ENCODE measurements at places on chromosomes 5 and 9. TPM values are rescaled to one million over a fixed set of nuclear protein-coding genes. Genes with fewer than 3 reads are reported as not detected.

- peak; percentile 43 for DNase-seq
- peaks cover 52% of the 10 kb centered on the region for H3K4me1 ChIP-seq
- H3K27ac ChIP-seq = peak overlapping the region; percentile 53
Observed at GRCh38 chr9:109108318-109108717, 11.4 kb downstream of the TMEM245 start.

- H3K4me1 ChIP-seq = peaks cover 13% of the 10 kb centered on the region
- DNase-seq = peak; percentile 93
- no peaks in the 10 kb centered on the region for H3K27me3 ChIP-seq
- peak overlapping the region; percentile 62 for H3K27ac ChIP-seq
- no peak overlapping the region for H3K4me3 ChIP-seq
Observed at GRCh38 chr9:137611623-137612609, 6.4 kb downstream of the ARRDC1 start.

GRCh38 chr9:112863214-112863613 lies 27.5 kb downstream of the SLC46A2 start:
- no peaks in the 10 kb centered on the region for H3K36me3 ChIP-seq
- H3K27ac ChIP-seq = peak overlapping the region; percentile 13
- H3K27me3 ChIP-seq = no peaks in the 10 kb centered on the region
- peaks cover 44% of the 10 kb centered on the region for H3K4me1 ChIP-seq

DNA sequence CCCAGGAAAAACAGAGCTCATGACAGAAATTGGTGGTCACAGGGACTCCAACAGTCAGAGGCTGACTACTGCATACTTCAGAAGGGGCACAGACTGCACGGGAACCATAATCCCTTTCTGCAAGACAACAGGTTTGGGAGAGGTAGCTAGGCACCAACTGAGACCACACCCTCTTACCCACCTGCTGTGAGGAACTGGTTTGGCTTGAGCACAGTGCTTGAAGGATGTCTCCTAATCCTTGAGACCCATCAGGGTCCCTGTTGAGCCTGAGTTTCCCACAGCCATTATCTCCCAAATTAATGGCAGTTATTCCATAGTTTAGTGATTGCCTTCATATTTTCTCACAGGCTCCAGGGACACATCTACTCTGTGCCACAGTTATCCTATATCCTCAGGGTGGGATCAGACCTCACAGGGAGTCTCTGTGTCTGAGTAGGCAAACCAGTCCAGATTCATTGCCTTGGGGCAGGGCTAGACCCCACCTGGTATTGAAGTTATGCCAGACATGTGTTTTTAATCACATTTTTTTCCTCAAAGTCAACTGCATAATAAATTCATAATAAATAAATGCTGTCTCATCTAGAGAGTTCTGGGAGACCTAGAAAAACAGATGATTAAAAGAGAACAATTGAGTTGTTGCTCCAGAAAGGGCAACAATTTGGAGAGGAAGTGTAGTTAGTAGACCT lies 9.3 kb upstream of the CAST start:
- H3K4me1 ChIP-seq = peaks cover 57% of the 10 kb centered on the region
- no peak overlapping the region for H3K27ac ChIP-seq
- H3K4me3 ChIP-seq = no peak overlapping the region

Gene KIF20A
- 28.2 TPM for polyA plus RNA-seq

DNA sequence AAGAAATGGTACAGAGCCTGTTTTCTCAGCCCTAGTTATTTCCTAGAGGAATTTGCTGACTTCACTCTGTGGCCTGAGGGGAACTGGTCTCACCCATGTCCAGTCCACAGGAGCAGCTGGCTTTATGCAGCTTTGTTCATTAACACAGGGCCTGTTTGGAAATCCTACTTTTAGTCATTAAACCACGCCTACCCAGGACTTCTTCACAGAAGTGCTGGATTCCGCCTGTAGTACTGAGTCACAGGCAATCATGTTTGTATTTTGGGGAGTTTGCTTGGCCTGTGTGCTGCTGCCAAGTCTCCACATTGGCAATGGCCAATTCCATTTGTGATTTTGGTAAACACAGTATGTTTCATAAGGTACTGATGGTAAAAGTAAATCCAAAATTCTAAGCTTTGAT lies 52.8 kb downstream of the CTNND2 start:
- no peaks in the 10 kb centered on the region for H3K27me3 ChIP-seq
- H3K4me1 ChIP-seq = no peaks in the 10 kb centered on the region

Gene MCC
- polyA plus RNA-seq = 3.4 TPM

Gene NR5A1
- polyA plus RNA-seq = not detected

Gene SHISAL2B
- polyA plus RNA-seq = not detected

DNA sequence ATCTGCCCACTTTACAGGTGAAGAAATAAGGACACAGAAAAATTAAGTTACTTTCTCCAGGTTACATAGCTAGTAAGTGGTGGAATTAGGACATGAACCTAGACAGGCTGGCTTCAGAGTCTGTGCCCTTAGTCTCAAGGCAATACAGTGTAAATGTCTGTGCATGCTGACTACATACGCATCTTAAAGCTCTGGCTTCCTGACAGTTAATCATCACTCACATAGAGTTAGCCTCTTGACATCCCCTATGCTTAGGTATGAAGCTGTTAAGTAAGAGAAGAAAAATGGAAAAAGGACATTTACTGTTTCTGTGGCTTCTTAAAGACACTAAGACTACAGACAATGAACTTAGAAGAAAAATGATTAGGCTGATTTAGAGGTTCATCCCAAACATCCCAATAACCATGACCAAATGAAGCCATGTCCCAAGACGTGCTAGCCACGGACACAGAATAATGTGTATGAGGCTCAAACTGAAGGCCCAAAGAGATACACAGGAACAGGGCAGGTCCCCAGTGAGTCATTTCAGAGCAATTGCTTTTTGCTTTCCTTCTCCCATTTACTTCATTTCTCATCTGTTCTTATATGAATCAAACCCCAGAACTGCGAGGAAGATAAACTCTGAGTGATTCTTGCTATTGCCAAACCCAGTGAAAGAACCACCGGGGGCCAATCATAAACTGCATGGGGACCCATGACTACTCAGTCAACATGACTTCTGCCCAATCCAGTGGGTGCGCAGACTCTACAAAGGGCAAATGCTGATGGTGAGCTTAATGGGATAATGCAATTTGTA lies 100.0 kb upstream of the IFNK start:
- 0 out of 2 replicates have a peak, but pooled peaks cover 5% of the 10 kb centered on the region for H3K4me1 ChIP-seq
- no peak overlapping the region for H3K27ac ChIP-seq
- H3K27me3 ChIP-seq = 0 out of 2 replicates have a peak, but pooled peaks cover 2% of the 10 kb centered on the region
- DNase-seq = no peak
- H3K36me3 ChIP-seq = no peaks in the 10 kb centered on the region
- H3K4me3 ChIP-seq = no peak overlapping the region

Gene ZNG1F
- polyA plus RNA-seq = 5.7 TPM

Gene MLANA
- 0.24 TPM for polyA plus RNA-seq

Gene RNF208
- 0.34 TPM for polyA plus RNA-seq

Gene PRRC1
- 66.1 TPM for polyA plus RNA-seq

DNA sequence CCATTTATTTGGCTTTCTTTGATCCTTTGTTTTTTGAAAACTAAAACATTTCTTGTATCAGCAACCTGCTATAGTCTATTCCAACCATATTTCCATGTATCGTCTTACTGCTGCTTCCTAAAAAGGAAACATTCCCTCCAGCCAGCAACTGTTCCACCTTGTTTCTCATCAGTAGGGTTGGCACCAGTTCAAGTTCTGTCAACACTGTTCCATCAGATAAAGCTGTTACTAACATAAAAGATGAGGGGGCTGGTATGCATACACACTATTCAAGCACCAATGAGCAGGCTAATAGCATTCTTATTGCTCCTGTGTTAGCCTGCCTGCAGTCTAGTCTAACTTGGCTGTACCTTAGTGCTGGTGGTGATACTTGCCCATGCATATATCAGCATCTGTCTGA lies 178.3 kb downstream of the CWC27 start:
- H3K36me3 ChIP-seq = no peaks in the 10 kb centered on the region
- H3K27ac ChIP-seq = no peak overlapping the region
- DNase-seq = no peak

- no peak overlapping the region for H3K4me3 ChIP-seq
- H3K36me3 ChIP-seq = no peaks in the 10 kb centered on the region
- DNase-seq = no peak
- H3K27ac ChIP-seq = no peak overlapping the region
Observed at GRCh38 chr5:139306628-139307379, 13.3 kb downstream of the MATR3 start.

DNA sequence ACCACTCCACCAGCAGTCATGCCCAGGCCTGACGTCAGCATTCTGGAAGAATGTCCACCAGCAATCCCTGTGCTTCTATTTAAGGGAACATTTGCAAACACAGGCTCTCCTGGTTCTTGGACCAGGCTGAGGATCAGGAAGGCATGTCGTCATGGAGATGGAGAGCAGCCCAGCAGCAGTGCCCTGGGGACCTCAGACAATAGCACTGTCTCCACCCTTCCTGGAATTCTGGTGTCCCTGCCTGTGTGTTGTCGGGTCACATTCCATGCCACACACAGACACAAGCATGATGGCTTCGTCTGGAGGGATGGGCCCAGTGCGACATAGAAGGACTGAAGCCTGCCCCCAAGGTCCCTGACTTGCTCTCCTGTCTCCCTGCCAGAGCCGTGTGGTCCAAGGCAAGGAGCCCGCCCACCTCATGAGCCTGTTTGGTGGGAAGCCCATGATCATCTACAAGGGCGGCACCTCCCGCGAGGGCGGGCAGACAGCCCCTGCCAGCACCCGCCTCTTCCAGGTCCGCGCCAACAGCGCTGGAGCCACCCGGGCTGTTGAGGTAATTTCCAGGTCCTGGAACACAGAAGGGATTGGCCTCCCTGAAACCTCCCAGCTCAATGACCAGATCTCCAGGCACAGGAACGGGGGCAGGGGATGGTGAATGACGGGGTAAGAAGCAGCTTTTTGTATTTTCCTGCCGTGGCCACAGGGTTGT lies 43.8 kb downstream of the STOM start:
- no peaks in the 10 kb centered on the region for H3K27me3 ChIP-seq
- peaks cover 44% of the 10 kb centered on the region for H3K36me3 ChIP-seq
- H3K4me3 ChIP-seq = no peak overlapping the region
- peaks cover 33% of the 10 kb centered on the region for H3K4me1 ChIP-seq

DNA sequence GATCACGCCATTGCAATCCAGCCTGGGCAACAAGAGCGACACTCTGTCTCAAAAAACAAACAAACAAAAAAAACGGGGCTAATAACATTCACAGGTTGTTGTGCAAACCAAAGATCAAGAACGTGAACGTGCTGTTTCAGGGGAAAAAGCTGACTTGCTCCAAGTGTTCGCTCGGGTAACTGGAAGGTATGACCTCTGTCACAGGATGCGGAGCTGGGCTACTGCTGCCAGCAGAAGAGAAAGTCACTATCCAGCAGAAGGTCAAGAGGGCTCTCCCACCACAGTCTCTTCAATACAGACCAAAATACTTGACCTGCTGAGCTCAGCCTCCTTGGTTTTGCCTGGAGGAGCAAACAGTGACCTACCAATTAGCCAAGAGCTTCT lies 59.7 kb downstream of the ABCA1 start:
- H3K4me3 ChIP-seq = no peak overlapping the region
- no peak overlapping the region for H3K27ac ChIP-seq
- H3K36me3 ChIP-seq = no peaks in the 10 kb centered on the region
- no peaks in the 10 kb centered on the region for H3K27me3 ChIP-seq

Gene FAM153A
- not detected for polyA plus RNA-seq

Gene FSD1L
- polyA plus RNA-seq = 2.0 TPM

Gene BAAT
- polyA plus RNA-seq = not detected

Gene ESM1
- 11.8 TPM for polyA plus RNA-seq

Gene DBH
- not detected for polyA plus RNA-seq
